ENCODE measurements at places on chromosomes 12 and 14.

GRCh38 chr12:104702565-104703139 is 245.9 kb downstream of the CHST11 start:
- DNase-seq = no peak

GRCh38 chr12:108759924-108760323 is 28.6 kb upstream of the CORO1C start:
- DNase-seq = no peak

DNA sequence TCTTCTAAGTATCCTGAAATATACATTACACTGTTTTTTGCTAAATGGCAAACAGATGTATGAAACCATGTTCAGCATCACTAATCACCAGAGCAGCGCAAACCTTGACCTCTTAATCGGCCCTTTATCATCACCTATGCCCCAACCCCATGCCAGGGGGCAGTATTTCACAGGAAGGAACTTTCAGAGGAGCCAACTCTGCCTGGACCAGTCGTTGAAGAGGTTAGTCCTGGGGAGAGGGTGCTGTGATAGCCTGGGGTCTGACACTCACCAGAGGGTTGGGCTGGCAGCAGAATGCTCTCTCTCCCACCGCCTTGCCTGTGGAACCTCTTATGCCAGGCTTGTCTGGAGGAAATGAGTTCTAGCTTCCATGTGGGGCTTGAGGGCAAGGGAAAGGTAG is 411.7 kb downstream of the TMEM117 start:
- DNase-seq = no peak

- no peak for DNase-seq
Measured at GRCh38 chr12:123850246-123851134, 88.4 kb downstream of the DNAH10 start.

- DNase-seq = no peak
Measured at GRCh38 chr12:24246934-24247333, 297.5 kb upstream of the SOX5 start.

GRCh38 chr14:84084056-84084630 is 1445.8 kb upstream of the FLRT2 start:
- no peak for DNase-seq

DNA sequence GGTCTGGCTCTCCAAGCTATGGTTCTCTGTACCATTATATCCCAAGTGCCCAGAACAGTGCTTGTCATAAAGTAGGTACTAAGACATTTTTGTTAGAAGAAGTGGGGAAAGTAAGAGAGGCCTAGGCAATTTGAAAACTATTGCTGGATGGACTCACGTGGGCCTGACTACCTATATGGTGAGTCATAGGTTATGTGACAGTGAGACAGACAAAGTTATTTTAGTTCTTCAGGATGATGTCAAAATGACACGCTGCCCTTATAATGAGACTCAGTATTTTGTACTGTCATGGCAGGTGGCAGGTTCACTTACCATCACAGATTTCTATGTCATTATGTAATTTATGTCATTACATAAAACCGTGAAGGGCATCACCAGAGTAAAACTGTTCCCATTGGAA is 53.1 kb downstream of the PARP11 start:
- no peak for DNase-seq

DNA sequence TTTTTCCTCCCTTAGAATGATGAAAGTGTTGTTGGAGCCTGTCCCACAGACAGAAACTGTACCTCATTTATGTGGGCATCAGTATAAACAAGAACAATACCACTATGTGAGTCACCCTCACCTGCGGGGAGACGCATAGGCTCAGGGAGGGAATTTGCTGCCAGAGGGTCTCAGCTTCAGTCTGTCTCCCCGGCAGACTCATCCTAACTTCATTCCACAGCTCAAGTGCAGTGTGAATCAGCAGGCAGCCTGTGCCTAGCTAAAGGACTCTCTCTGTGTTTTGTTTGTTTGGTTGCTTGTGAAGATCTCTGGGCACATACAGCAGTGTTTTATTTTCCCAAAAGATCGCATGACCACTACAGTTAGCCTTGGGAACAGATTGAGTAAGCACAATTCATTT is 98.9 kb downstream of the PRKCH start:
- DNase-seq = no peak

GRCh38 chr12:103751171-103751570 is 89.9 kb downstream of the NT5DC3 start:
- DNase-seq = no peak

- DNase-seq = no peak
Measured at GRCh38 chr14:54137614-54137961, 181.0 kb upstream of the BMP4 start.

DNA sequence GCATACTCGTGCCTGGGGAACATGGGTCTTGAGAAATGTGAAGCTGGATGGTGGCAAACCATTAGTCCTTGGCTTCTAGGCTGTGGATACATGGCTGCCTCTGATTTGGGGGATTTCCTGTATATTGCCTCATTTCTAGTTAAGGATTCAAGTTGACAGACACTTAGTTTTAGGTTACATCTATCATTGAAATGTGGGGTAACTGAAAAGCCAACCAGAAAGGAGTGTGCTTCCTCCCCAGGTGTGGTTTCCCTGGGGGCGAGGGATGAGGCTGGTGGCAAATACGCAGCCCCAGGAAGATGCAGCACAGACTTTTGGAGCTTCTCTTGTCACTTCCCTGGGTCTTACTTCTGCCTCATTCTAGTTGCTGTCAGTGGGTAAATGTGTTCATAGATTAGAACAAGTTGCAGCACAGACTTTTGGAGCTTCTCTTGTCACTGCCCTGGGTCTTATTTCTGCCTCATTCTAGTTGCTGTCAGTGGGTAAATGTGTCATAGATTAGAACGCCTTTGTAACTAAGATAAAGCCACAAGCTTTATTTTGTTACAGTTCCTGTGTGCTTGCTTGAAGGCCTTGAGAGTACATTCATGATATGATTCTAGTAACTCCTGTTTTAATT is 85.1 kb downstream of the BORCS5 start:
- peak; percentile 63 for DNase-seq
